ENCODE measurements at places on chromosomes 6 and 20.

DNA sequence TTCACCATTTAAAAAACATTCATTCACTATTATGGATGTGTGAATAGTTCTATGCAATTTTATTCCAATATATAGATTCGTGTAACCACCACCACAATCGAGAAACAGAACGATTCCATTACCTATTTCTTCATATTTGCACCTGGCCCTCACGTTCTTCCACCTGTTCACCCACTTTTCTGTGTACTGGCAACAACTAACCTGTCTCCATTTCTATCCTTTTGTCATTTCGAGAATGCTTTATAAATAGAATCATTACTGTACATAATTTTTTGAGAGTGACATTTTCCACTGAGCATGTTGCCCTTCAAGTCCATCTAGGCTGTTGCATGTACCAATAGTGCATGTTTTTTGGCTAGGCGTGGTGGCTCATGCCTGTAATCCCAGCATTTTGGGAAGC lies 23.2 kb upstream of the STX11 start:
- no peak for DNase-seq

- no peak for DNase-seq
These were observed 75.7 kb upstream of the FOXP4 start for GRCh38 chr6:41470331-41471063.

GRCh38 chr6:150194195-150194594 lies 51.4 kb downstream of the PPP1R14C start:
- DNase-seq: no peak

DNA sequence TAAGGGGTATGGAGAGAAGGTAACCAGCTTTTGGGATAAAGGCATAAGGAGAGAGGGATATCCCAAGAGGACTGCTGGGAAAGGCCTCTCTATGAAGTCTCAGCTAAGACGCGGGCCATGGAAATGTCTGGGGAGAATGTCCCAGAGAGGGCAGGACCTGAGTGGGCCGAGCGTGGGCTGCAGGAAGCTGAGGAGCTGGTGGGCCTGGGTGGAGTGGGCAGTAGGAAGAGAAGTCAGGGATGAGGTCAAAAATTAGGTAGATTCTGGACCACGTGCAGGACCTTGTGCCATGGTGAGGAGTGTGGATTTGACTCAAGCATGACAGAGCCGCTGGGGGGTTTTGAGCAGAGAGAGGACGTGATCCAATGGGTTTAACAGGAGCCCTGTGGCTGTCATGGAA lies 66.5 kb upstream of the SULF2 start:
- DNase-seq: no peak

DNA sequence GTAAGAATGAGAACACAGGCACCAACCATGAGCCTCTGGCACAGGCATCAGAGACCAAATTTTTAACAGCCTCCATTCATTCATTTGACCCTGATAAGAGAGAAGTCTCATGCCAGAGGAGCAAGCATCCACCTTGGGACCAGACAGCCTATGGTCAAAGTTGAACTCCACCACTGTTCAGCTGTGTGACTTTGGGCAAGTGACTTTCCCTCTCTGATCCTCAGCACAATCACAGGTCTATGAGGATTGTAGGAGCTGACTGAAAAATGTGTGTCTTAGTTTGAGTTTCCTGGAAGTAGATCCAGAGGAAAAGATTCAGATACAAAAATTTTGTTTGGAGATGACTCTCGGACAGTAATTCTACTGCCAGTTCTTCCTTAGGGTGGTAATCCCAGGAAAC lies 645.1 kb upstream of the DEFB115 start:
- DNase-seq: no peak

- DNase-seq: no peak
These were observed 1127.5 kb downstream of the GRIK2 start for GRCh38 chr6:102520966-102521365.

- no peak for DNase-seq
These were observed 53.4 kb downstream of the MRPL14 start for GRCh38 chr6:44073612-44074438.

- DNase-seq: no peak
These were observed 31.7 kb upstream of the MAP3K4 start for GRCh38 chr6:160959726-160960435.

DNA sequence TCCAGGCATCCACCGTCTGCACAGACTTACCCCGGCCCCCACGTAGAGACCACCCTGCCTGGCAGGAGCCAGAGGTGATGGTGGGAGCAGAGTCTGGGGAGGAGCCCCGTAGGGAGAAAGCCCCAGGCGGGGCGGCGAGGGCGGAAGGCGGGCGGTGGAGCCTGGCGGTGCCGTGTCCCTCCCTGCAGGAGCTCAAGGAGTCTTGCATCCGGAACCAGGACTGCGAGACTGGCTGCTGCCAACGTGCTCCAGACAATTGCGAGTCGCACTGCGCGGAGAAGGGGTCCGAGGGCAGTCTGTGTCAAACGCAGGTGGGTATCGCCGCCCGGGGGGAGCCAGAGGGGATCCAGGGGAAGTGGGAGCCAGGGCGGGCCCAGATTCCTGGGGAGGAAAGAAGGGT lies 6.0 kb downstream of the CLPSL1 start:
- DNase-seq: no peak

DNA sequence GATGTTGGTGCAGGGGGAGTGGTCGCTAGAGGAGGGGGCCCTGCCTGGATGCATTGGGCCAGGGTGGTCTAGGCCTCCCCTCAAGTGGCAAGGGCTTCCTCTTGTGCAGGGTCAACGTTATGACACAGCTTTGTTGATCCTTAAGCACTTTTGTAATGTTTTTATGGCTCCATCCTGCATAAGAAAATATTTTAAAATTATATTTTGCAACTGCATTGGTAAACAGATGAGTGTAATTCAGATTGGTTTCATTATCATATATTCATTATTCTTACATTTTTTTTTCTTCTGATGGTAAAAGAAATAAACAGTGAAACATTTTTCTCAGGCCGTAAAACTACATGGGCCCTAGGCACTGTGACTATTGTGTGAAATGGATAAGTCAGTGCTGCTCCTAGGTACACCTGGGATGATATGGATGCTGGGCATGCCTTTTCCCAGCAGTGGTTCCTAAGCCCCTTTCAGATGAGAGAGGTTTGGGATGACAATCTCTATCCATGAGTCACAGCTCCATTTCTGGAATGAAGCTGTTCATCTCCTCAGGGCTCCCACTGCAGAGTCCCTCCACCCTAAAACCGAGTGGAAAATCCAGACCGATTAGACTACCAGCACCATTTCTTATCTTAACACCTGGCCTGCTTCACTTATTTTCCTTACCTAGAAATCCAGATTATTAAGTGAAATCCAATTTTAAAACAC lies 5.8 kb upstream of the SIM1 start:
- DNase-seq: no peak

DNA sequence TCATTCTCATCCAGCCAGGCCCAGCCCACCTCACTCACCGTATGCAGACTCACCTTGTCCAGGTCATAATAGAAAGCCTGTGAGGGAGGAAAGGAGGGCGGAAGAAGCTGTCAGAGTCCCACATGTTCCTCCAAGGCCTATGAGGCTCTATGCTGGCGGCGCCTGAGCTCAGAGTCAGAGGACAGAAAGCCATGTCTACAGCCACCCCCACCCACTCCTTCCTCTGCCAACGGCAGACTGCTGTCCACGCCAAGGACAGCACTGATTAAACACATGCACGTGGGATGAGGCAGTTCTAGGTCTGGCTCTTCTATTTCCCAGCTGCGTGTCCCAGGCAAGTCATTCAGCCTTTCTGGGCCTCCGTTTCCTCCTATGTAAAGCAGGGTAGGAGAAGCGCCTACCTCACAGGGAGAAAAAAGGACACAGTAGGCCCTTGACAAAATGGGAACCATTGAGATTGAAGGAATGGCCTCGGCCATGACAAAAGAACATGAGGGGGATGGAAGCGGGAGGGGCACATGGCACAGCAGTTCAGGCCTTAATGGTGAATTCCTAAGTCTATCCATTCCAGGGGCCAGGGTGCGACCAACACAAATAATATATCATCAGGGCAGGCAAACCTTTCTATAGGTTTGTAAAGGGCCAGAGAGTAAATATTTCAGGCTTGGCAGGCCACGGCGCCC lies 80.1 kb downstream of the RIPOR3 start:
- no peak for DNase-seq
